ENCODE measurements at places on chromosomes 13 and 19. TPM values are rescaled to one million over a fixed set of nuclear protein-coding genes. Genes with fewer than 3 reads are reported as not detected.

- H3K4me3 ChIP-seq: no peak overlapping the region
- peaks cover 13% of the 10 kb centered on the region for H3K36me3 ChIP-seq
- no peak for DNase-seq
- no peak overlapping the region for H3K27ac ChIP-seq
- no peaks in the 10 kb centered on the region for H3K4me1 ChIP-seq
Measured at GRCh38 chr13:26280822-26281221, 26.9 kb downstream of the CDK8 start.

The C13orf42 gene
- total RNA-seq: not detected

GRCh38 chr13:112956571-112957294, 12.3 kb upstream of the MCF2L start:
- no peaks in the 10 kb centered on the region for H3K36me3 ChIP-seq
- no peak overlapping the region for H3K4me3 ChIP-seq
- H3K27ac ChIP-seq: no peak overlapping the region

The ATP4B gene
- total RNA-seq: not detected

The POSTN gene
- total RNA-seq: not detected

- H3K36me3 ChIP-seq: no peaks in the 10 kb centered on the region
- DNase-seq: no peak
- no peak overlapping the region for H3K4me3 ChIP-seq
- H3K27ac ChIP-seq: no peak overlapping the region
- no peaks in the 10 kb centered on the region for H3K4me1 ChIP-seq
Measured at GRCh38 chr13:45542878-45543277, 72.7 kb downstream of the ERICH6B start.

The SIGLEC14 gene
- total RNA-seq: not detected

- H3K36me3 ChIP-seq: peaks cover 41% of the 10 kb centered on the region
- peaks cover 35% of the 10 kb centered on the region for H3K4me1 ChIP-seq
- H3K4me3 ChIP-seq: peak within 1 kb of the TSS; percentile 95
- DNase-seq: no peak
Measured at GRCh38 chr19:46601318-46602224, at the start of gene CALM3. Gene CALM3, plus strand, starts transcription at chr19:46601330. Its CDS starts 105 bp downstream, at chr19:46601435.

- no peaks in the 10 kb centered on the region for H3K27me3 ChIP-seq
- H3K36me3 ChIP-seq: peaks cover 19% of the 10 kb centered on the region
- DNase-seq: peak; percentile 93
Measured at GRCh38 chr19:3970808-3971598, at the start of gene DAPK3. Gene DAPK3, minus strand, starts transcription at chr19:3971099. Its CDS starts 1,364 bp downstream, at chr19:3969735.

The ZNF552 gene
- total RNA-seq: 10.0 TPM

Measured in activated CD4-positive, alpha-beta T cell treated with anti-CD3 and anti-CD28 coated beads, Interleukin-2, amount 10 ng/mL, durations not matched to agents 7 days and 5 days (primary cell).